GM12892 (cell line): ENCODE measurements at places on chromosomes 7 and 10.
A peak's percentile ranks its signal among the peaks of the same experiment; 100 is the strongest.

DNA sequence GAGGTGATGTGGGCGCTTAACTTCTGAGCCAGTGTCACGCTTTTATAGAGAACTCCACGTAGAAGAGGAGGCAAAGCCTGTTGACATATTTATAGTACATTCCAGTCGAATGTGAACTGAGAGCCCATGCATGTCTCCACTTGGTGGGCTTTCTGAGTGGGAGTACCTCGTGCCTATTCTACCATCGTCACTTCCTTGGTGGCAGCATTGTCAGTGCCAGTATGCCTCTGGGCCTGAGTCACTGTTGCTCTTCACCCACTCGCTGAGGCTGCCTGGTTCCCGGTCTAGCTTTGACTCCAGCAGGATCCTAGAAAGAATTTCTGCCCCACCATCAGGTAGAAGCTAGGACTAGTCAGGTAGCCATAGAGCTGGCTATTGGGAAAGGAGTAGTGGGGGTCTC lies 30.0 kb upstream of the CDH23 start:
- no peak for DNase-seq

- no peak for DNase-seq
Observed at GRCh38 chr7:74068378-74069085, 15.1 kb upstream of the LIMK1 start.

DNA sequence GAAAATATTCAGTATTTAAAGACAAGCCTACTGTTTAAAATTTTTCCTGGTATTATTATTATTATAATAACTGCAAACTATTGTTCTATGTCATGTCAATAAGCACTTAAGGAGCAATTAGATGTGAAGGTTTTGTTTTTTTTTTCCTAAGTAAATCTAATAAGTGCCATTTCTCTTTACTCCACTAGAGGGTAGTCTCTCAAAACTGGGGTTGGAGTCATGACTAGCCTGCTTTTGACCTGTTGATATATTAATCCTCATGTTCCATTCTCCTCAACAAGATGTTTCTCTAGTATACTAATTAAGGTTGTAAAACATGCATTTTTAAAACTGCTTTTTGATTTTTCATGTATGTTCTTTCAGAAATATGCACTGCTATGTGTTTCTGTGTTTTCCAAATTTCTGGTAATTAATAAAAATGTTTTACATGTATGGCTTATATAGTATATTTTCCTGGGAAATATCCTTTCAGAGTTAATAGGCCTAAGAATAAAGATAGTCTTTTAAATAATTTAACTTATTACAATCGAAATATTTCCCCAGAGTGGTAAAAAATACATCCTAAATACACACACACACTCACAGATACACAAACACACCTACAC lies 1.0 kb upstream of the LRRN3 start:
- no peak for DNase-seq

DNA sequence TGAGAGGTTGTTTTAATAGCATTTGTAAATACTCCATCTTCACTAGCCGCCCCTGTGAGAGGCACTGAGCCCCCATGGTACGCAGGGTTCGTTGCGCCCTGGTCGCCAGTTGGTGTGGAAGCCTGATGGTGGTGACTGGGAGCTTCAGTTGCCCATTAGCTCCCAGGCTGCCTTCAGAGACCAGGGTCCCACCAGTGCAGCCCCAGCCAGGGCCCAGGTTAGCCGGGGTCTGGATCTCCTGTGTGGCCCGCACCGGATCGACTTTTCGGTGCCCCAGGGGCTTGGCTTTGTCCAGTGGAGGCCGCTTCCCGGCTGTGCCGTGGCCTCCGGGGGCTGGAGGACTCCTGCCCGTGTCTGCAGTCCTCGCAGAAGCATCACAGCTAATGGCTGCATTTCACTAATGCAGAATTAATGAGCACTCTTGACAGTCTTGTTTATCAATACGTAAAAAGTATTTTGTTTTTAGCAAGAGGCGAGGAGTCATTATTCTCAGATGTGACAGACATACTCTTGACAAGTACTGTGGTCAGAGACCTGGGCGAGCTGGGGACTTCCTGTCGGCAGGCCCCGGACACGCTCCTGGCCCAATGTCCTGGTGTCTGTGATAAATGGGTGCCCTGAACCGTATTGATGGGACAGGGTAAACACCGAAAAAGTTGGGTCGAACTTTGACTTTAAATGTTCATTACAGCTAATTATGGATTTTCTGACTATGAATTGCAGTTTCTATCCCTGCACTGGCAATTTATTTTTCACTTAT lies 99.8 kb downstream of the NKX6-2 start:
- DNase-seq = no peak

DNA sequence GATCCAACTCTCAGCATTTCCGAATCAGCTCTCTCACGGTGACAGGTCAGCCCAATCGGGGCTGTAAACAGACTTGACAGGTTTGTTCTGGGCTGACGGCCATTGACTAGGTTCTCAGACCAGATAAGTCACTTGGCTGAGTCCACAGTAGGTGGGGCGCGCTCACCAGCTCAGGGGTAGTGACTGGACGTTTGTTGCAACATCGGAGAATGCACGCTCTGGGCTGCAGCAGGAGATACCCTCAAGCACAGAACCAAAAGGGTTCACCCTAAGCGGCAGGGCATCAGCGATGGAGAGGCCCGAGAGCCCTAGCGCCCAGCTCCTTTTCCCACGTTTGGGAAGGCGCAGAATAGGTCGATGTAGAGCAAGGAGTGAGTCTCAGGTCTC lies 1.8 kb downstream of the KLLN start:
- peak; percentile 20 for DNase-seq
